Fibroblast of skin of right biceps (primary cell): ENCODE measurements at places on chromosomes 3 and 15.
A peak's percentile ranks its signal among the peaks of the same experiment; 100 is the strongest.

DNA sequence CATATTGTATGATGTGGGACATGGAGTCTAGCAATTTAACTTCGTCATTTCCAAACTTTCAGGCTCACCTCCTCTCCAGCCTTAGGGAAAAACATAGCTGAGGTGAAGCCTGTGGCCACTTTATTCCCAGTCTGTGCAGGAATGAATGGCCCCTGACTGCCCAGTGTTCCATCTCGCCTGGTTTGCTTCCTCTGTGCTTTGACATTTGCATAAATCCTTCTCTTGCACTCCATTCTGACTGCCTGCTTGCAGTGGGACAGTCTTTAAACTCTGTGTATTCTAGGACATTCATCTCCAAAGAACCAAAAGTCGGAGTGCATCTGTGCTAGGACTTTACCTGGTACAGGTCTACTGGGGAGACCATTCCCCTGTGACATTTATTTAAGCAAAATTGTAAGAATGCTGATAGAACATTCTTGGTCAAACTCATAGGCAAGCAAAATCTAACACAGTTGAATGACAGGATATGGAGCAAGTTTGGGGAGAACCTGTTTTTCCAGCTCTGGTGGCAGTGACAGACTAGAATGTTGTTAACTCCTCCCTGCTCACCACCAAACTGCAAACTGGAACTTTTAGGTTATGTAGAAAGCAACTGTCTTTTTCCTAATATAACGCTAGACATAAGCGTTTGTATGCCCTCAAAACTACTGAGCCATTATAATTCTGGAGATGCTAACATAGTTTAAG, 22.1 kb downstream of the TMED3 start:
- no peak for DNase-seq

GRCh38 chr3:187112934-187113793, 26.1 kb downstream of the RPL39L start:
- DNase-seq = peak; percentile 27

DNA sequence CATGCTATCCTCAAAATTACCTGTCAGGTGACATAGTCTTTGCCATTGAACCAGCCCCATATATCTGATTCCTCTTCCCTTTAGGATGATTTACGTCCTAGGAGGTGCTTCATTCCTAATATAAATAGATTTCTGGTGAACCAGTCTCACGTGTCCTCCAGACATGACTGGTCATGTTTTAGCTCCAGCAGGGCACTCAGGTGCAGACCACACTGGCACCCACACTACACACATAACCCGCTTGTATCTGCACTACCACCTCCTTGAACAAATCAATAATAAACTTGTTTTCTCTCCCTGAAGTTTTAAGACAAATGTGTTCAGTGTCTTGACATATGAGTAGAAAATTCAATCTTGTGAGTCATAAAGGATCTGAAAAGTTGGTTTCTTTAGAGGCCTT, 155.5 kb downstream of the GOLIM4 start:
- DNase-seq = peak; percentile 14

GRCh38 chr15:78003539-78004008, 73.9 kb downstream of the TBC1D2B start:
- DNase-seq = no peak

GRCh38 chr3:100006570-100007271, 107.6 kb downstream of the FILIP1L start:
- DNase-seq = peak; percentile 62

DNA sequence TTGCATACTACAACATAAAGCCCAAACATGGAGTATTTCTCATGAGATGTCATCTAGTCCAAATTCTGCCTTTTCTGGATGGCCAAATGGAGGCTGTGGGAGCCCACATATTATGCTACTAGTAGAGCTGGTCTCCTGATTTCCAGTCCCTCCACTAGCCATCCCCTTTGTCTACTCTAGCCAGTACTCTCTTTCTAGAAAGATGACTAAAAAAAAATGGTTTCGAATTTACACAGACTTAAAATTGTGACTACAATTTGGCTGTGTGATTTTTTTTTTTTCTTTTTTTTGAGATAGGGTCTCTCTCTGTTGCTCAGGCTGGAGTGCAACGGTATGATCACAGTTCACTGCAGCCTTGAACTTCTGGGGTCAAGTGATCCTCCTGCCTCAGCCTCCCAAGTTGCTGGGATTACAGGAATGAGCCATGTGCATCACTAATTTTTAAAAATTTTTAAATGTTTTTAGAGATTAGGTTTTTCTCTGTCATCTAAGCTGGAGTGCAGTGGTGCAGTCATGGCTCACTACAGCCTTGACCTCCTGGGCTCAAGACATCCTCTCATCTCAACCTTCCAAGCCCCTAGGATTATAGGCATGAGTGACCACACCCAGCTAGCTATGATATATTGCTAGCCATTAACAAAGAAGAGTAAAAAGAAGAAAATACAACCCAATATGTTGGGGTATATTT, 273.9 kb downstream of the ADAMTSL3 start:
- DNase-seq = no peak

- peak; percentile 73 for DNase-seq
Measured at GRCh38 chr3:122786066-122786465, 7.6 kb downstream of the HSPBAP1 start.

DNA sequence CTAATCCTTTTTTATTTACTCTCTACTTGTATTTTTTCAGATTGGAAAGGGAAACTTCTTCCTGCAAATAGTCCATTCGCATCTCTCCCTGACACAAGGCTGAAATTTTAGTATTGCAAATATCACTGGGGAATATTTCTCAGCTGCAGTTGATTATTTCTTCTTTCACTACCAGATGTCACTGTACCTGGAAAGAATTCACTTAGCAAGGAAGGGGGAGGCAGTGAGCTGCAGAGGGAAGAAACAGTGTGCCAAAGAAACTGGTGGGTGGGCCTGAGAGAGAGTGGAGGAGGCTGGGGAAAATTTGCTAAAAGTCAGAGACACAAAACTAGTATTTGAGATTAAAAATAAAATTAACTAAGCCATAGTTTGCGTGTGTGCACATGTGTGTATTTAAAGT, 142.3 kb upstream of the STT3B start:
- DNase-seq = no peak

DNA sequence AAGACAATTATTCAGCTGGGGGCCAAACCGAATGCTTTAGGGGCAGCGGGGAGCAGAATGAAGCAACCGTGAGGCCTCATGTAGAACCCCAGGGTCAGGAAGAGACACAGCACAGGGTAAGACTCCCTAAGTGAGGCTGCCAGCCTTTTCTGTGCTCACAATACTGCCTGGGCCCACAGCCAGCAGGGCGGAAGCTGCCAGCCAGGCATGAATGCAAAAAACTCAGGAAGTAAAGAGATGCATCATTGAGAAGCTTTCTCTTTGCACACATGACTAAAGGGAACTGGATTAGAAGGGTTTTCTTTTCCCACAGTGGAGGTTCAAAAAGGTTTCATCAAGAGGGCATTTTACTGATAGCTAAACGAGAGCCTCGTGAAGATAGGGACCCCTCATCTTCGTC, 33.3 kb downstream of the CA12 start:
- DNase-seq = peak; percentile 63

DNA sequence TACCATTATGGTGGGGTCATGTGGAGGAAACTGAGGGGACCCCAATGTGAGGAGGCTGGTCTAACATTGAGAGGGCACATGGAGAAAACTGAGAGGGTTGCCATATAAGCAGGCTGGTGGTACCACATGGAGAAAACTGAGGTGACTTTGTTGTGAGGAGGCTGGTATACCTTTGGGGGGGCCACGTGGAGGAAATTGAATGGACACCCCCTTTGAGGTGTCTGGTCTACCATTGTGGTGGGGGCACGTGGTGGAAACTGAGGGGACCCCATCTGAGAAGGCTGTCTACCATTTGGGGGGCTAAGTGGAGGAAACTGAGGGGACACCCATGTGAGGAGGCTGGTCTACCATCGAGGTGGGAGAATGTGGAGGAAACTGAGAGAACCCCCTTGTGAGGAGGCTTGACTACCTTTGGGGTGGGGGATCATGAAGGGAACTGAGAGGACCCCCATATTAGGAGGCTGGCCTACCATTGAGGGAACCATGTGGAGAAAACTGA, 163.8 kb downstream of the FBLN2 start:
- DNase-seq = no peak

GRCh38 chr15:48433226-48433886, 102.1 kb downstream of the DUT start:
- DNase-seq = peak; percentile 74

GRCh38 chr15:69502470-69503045, 49.9 kb downstream of the RPLP1 start:
- DNase-seq = no peak

DNA sequence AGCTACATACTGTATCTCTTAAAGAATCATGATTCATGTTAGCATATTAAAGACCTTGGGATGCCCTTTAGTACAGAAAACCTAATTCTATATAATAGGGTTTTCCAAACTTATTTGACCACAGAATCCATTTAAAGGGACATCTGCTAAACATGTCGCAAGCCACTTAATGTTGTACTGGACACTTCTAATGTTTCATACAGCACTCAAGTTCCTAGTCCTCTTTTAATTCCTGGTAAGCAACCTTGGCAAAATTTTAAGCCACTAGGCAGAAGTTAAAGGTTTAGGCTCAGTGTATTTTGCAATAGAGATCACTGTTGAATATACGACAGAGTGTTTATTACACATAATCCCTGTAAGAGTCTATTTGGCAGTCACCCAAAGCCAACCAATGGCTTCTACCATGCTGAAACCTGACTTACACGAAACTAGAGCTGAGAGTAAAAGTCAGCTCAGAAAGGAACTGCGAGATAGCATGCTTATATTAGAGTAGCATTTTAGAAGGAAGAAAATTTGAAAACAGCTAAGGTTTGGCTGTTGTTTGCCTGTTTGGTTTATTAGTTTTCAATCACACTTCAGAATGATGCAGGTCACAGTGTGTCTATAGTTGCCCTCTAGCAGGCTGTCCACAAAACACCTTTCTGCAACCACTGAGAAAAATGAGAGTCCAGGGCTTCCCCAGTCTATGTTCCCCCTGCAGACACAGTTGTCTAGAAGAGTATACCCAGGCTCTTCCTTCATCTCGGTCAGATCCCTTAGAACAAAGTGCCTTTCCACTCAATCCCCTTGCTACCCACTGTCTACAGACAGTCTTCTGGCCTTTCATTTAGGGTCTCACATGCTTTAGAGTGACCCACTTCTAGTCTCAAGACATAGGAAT, 104.4 kb downstream of the FMN1 start:
- DNase-seq = peak; percentile 69

- no peak for DNase-seq
Measured at GRCh38 chr3:127663151-127663550, 9.6 kb upstream of the ABTB1 start.

- peak; percentile 13 for DNase-seq
Measured at GRCh38 chr3:1275495-1275894, 182.7 kb downstream of the CNTN6 start.

DNA sequence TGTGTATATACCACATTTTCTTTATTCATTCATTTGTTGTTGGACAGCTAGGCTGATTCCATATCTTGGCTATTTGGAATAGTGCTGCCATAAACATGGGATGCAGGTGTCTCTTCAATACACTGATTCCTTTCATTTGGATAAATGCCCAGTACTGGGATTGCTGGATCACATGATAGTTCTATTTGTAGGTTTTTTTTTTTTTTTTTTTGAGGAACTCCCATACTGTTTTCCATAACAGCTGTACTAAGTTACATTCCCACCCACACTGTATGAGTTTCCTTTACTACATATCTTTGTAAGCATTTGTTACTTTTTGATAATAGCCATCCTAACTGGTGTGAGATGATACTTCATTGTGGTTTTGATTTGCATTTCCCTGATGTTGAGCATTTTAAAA, 437.7 kb downstream of the DIPK2A start:
- DNase-seq = no peak

DNA sequence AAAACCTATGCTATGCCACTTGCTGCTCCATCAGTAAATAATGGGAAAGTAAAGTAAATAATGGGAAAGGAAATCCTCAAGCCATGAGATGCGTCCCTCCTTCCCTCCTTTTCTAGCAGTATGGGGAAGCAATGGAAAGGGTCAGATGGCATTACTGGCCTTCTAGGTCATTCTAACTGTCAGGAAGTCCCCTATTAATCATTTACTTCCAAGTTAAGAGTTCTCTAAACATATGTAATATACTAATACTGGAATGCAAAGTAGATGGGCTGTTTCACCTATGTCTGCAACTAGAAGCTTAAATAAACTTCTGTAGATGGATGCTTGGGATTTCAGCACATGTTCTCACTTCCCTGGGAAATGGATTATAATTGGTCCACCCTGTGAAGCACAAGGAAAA, 55.9 kb downstream of the MDFIC2 start:
- no peak for DNase-seq

- no peak for DNase-seq
Measured at GRCh38 chr15:25182098-25182478, 227.3 kb downstream of the SNRPN start.

DNA sequence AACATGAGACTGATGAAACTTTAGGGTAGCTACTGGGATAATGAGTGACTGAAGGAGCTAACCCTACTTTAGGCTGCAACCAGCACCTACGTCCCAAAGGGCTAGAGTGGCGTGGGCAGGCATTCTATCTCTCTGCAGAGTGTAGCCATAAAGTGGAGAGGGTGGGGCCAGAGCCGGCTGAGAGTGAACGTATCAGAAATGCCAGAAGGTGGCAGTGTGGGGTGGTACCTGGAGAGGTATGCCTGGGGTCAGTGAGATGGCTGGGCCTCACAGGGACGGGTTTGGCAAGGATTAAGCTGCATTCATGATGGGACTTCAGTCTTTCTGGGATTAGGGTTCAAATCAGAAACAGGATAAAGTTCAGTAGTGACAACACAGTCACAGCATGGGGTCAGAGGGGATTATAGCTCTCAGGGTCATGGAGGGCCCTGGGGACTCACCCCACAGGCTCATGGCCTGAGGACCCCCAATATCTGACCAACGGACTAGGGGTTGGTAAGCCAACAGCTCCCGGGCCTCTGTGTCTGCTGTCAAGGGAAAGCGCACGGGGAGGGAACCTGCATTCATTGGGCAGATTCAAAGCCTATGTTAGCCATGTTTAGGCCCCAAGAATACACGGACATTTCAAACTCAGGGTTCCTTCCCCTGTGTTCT, 86.5 kb upstream of the FOXB1 start:
- peak; percentile 50 for DNase-seq

- no peak for DNase-seq
Measured at GRCh38 chr3:87595798-87596197, 319.4 kb upstream of the POU1F1 start.
